ENCODE measurements at places on chromosomes 2 and 18.

DNA sequence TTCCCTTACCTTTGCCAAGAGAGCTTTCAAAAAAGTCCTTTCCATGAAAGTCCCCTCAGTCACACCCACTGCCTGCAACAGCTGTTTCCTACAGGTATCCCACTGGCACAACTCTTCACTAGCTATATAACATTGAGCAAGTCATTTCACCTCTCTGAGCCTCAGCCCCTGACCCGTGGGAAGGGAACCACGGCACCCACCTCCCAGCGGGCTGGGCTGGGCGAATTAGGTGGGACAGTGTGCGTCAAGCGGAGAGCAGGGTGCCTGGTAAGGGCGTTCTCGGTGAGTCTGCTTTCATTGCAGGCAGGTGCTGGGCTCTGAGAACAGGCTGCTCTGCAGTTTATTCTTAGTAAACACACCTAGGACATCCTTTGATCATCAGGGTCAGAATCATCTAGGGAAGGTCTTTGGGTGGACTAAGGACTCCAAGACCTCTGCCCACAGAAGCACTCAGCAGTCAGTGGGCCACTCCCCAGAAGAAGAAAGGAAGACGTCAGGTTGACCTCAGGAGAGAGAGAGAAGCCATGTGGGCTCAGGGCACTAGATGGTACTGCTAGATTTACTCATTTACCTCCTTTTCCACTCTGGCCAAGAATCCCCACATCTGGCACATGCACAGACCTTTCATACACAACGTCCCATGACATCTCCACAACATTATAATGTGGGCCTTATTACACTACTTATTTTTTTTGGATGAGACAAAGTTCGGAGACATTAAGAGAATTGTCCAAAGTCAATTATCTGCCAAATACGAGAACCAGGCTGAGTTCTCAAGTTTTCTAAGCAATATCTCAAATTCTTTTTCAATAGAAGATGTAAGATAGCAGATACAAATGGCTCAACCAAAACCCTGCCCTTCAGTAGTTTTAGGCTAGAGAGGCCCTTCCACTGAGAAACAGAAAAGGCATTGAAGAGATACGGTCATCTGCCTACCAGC is 79.9 kb downstream of the GALNT14 start:
- H3K4me3 ChIP-seq, result no peak overlapping the region
- H3K27ac ChIP-seq, result no peak overlapping the region
- H3K36me3 ChIP-seq, result no peaks in the 10 kb centered on the region
- H3K4me1 ChIP-seq, result no peaks in the 10 kb centered on the region

- DNase-seq, result no peak
- H3K4me3 ChIP-seq, result no peak overlapping the region
- peaks cover 46% of the 10 kb centered on the region for H3K4me1 ChIP-seq
- no peaks in the 10 kb centered on the region for H3K27me3 ChIP-seq
Observed at GRCh38 chr18:44835703-44836102, 155.0 kb downstream of the SETBP1 start.

DNA sequence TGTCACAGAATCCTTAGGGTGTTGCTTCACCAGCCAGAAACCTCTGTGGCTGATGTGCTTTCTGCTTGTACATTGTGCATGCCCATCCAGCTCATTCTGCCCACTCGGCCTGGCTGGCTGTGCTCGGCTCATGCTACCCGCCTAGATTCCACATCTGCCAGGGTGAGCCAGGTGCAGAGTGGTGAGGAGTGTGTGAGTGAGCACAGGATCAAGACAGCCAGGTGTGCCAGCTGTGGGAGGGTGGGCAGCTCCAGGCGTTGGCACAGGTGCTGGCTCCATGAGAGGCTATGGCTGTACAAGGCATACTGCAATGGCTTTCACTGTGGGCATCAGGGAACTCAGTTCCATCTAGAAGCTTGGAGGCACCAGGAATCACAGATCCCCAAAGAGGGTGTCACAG is 1321.8 kb upstream of the CRIM1 start:
- no peaks in the 10 kb centered on the region for H3K36me3 ChIP-seq
- no peak overlapping the region for H3K27ac ChIP-seq

DNA sequence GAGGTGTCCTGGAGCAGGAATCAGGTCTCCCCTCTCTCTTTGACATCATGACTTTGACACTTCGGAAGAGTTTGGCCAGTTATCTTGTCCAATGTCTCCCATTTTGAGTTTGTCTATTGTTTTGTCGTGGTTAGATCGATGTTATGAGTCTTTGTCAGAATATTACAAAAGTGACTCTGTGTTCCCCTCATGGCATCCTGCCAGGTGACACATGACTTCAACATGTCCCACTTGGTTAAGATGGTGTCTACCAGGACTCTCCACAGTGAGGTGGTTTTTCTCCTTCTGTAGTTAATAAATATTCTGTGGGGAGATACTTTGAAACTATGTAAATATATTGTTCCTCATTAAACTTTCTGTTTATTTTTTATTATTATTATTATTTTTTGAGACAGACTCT is 76.6 kb upstream of the BZW1 start:
- no peak overlapping the region for H3K27ac ChIP-seq
- peaks cover 5% of the 10 kb centered on the region for H3K4me1 ChIP-seq
- peaks cover 2% of the 10 kb centered on the region for H3K27me3 ChIP-seq
- no peaks in the 10 kb centered on the region for H3K36me3 ChIP-seq
- no peak for DNase-seq

DNA sequence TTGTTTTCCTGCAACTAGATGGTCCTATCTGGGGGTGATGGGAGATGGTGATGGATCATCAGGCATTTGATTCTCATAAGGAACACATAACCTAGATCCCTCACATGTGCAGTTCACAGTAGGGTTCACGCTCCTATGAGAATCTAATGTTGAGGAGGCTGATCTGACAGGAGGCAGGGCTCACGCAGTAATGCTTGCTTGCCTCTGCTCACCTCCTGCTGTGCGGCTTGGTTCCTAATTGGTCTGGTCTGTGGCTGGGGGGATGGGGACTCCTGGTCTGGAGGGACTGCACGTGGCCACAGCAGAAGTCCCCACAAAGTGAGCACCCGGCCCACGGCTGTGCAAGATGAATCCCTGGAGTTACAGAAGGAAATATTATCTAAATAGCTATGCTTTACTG is 11.3 kb downstream of the MC5R start:
- no peaks in the 10 kb centered on the region for H3K36me3 ChIP-seq
- H3K4me3 ChIP-seq, result no peak overlapping the region
- H3K27ac ChIP-seq, result no peak overlapping the region
- DNase-seq, result no peak

GRCh38 chr18:71846716-71847115 is 697.4 kb downstream of the CBLN2 start:
- no peak for DNase-seq
- no peaks in the 10 kb centered on the region for H3K27me3 ChIP-seq
- H3K27ac ChIP-seq, result no peak overlapping the region
- H3K4me3 ChIP-seq, result no peak overlapping the region
- H3K36me3 ChIP-seq, result no peaks in the 10 kb centered on the region

DNA sequence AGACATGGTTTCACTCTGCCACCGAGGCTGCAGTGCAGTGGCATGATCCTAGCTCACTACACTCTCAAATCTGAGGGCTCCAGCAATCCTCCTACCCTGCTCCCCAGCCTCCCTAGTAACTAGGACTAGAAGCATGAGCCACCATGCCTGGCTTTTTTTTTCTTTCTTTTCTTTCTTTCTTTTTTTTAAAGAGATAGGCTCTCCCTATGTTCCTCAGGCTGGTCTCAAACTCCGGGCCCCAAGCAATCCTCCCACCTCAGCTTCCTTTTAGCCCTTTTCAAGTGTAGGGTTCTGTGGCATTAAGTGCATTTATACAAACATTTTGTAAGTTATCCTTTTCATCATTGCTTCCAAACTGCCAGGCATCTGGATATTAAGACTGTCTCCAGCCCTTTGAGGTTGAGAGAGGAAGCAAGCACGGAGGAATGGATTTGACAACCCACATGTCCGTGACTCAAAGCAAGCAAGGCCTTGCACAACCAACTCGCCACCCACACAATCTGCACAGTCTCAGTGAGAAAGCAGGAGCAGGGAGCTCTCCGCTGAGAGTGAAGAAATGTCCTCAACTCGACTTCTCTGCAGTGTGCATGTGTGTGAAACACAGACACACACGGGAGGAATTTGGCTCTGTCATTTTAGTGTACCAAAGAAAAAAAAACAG is 65.6 kb downstream of the ATP8B1 start:
- H3K36me3 ChIP-seq, result no peaks in the 10 kb centered on the region
- no peaks in the 10 kb centered on the region for H3K27me3 ChIP-seq
- no peaks in the 10 kb centered on the region for H3K4me1 ChIP-seq
- no peak overlapping the region for H3K4me3 ChIP-seq
- H3K27ac ChIP-seq, result no peak overlapping the region
- DNase-seq, result no peak

DNA sequence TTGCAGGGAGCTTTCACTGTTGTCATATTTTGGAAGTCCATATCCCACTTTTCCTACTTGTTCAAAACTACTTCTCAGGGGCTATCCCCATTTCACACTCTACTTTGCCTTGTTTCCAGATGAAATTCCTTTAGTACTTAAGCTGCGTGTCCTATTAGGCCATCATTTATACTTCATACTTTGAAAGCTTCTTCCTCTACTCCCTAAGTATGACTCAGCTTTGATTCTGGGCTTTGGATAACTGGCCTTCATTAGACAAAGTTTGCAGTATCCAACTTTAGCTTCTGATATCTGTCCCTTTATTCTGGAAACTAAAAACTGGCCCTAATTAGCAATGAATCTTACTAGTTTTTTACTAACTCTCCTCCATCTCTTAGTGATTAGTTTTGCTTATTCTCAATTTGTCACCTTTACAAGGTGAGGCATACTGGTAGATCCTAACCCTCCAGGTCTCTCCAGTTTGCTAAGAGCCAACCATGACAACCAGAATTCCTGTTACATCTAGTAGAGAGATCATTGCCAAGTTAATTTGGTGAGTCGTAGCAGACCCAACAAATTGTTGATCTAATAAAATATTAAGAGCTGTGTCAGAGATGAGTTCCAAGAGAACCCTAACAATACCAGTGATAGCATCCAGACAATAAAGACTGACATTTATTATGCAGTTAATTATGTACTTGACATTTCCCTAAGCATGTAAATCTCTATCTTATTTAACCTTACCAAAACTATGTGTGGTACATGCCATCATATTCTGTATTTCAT is 31.2 kb upstream of the ITGAV start:
- peaks cover 5% of the 10 kb centered on the region for H3K27me3 ChIP-seq
- no peaks in the 10 kb centered on the region for H3K4me1 ChIP-seq
- no peak for DNase-seq
- H3K4me3 ChIP-seq, result no peak overlapping the region
- H3K27ac ChIP-seq, result no peak overlapping the region

- H3K36me3 ChIP-seq, result peaks cover 58% of the 10 kb centered on the region
- H3K4me3 ChIP-seq, result no peak overlapping the region
- no peaks in the 10 kb centered on the region for H3K27me3 ChIP-seq
- H3K27ac ChIP-seq, result peak overlapping the region; percentile 33
- H3K4me1 ChIP-seq, result peaks cover 61% of the 10 kb centered on the region
- peak; percentile 45 for DNase-seq
Observed at GRCh38 chr2:230751062-230751461, 38.4 kb downstream of the CAB39 start.

DNA sequence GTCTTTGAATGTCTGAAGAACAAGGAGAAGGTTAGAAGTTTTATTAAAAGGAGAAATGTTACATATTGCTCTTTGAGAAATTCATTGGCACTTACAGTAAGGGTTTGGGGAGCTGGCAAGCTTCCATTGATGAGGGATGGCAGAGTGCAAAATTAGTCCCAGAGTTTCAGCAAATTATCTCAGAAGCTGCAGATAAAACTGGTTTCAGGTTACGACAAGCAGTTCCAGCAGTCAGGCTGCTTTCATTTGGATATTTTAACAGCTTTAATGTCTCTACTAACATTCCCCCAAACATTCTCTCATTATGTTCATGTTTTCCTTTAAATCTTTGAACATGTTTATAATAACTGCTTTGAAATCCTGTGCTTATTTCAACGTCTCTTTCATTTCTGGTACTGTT is 153.1 kb downstream of the TTC27 start:
- no peak for DNase-seq
- peaks cover 27% of the 10 kb centered on the region for H3K36me3 ChIP-seq
- H3K4me1 ChIP-seq, result no peaks in the 10 kb centered on the region
- H3K27me3 ChIP-seq, result no peaks in the 10 kb centered on the region

DNA sequence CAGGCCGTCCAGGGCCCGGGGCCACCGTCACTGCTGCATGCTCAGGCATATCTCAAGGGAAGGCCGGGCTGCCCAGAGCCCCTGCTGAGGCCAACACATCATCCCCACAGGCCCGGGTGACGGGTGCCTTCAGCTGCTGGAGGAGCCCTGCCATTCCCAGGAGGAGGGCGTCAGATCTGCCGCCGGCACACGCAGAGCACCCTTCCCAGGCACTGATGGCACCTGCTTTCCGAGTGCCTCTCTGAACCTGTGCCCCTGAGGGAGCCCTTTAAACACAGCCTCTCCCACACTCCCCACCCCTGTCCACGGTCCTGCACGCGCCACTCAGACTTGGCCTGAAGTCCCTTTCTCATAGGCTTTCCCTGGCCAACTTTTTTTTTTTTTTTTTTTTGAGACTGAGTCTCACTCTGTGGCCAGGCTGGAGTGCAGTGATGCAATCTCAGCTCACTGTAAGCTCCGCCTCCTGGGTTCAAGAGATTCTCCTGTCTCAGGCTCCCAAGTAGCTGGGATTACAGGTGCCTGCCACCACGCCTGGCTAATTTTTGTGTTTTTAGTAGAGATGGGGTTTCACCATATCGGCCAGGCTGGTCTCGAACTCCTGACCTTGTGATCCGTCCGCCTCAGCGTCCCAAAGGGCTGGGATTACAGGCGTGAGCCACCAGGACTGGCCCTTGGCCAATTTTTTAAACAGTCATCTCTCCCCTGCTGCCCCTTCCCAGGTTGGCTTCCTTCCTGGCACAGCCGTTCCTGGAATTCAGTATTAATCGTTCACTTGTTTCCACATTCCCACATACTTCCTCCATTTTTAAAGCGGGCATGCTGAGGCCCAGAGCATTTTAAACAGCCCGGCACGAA is 211.7 kb downstream of the NDUFA10 start:
- no peaks in the 10 kb centered on the region for H3K36me3 ChIP-seq
- DNase-seq, result no peak
- no peak overlapping the region for H3K4me3 ChIP-seq
- H3K27me3 ChIP-seq, result no peaks in the 10 kb centered on the region

DNA sequence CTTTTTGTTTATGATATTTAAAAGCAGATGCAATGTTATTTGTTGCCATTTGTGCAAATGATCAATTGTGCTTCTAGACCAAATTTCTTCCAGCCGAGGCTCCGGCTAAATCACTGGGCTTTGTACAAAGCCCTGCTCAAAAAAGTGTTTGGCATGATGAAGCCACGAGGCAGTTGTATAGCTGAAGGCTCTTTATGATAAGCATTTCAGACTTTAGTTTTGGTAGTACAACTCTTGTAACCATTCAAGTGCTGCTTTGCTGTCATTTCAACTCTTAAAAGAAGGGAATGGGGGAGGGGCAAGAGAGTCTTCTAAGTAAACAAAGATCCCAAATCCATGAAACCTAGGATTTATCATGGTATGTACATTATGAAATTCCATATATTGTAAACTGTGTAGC is 3.3 kb upstream of the ZNF532 start:
- no peak overlapping the region for H3K4me3 ChIP-seq
- H3K4me1 ChIP-seq, result peaks cover 11% of the 10 kb centered on the region
- H3K36me3 ChIP-seq, result no peaks in the 10 kb centered on the region
- DNase-seq, result no peak
- peaks cover 61% of the 10 kb centered on the region for H3K27me3 ChIP-seq

GRCh38 chr2:230408244-230408842 is 7.7 kb upstream of the SP100 start:
- H3K27me3 ChIP-seq, result no peaks in the 10 kb centered on the region
- peaks cover 44% of the 10 kb centered on the region for H3K4me1 ChIP-seq
- H3K27ac ChIP-seq, result no peak overlapping the region
- peaks cover 47% of the 10 kb centered on the region for H3K36me3 ChIP-seq

GRCh38 chr2:12320027-12320734 is 396.6 kb upstream of the TRIB2 start:
- no peaks in the 10 kb centered on the region for H3K4me1 ChIP-seq
- no peak overlapping the region for H3K27ac ChIP-seq
- no peak for DNase-seq

Data from T-helper 2 cell treated with Interferon-gamma antibody and Interleukin-4, amounts not matched to agents 5 μg/mL and 100 μg/mL, for 36 hours (primary cell).